Caki2 (cell line): ENCODE measurements at places on chromosomes 3 and 15.

- DNase-seq, result no peak
These were observed 152.3 kb downstream of the CACNA2D3 start for GRCh38 chr3:54274607-54275006.

DNA sequence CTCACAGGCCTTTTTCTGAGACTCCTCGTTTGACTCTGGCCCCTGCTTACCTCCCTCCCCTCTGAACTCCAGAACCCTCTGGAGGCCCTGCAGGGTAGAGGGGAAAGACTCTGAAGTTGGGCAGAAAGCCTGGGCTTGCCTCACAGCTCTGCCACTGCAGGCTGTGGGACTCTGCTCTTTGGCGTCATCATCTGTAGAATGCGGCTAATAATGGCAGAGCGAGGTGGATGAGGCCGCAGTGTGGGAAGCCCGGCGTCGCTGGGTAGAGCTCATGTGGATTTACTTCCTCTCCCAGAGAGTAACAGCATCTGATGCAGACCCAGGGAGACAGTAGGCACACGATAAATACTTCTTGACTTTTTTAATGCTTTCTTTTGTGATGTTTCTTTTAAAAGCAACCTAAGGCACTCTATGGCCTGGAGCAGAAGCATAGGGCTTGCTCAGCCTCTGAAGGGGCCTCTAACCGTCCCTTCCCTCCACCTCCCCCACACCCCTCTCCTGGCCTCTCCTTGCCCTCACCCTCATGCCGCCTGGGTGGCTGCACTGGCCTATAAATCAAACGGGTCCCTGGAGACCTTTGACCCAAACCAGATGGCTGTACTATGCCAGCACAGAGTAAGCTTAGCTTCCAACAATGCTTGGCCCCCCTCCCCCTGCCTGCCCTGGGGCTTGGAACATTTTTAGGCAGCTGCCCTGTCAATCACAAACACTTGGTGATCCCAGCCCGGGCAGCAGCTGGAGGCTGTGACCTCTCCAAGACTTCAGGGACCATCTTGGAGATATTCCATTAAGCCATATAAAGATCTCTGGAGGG, 32.9 kb downstream of the SPSB4 start:
- DNase-seq, result no peak

DNA sequence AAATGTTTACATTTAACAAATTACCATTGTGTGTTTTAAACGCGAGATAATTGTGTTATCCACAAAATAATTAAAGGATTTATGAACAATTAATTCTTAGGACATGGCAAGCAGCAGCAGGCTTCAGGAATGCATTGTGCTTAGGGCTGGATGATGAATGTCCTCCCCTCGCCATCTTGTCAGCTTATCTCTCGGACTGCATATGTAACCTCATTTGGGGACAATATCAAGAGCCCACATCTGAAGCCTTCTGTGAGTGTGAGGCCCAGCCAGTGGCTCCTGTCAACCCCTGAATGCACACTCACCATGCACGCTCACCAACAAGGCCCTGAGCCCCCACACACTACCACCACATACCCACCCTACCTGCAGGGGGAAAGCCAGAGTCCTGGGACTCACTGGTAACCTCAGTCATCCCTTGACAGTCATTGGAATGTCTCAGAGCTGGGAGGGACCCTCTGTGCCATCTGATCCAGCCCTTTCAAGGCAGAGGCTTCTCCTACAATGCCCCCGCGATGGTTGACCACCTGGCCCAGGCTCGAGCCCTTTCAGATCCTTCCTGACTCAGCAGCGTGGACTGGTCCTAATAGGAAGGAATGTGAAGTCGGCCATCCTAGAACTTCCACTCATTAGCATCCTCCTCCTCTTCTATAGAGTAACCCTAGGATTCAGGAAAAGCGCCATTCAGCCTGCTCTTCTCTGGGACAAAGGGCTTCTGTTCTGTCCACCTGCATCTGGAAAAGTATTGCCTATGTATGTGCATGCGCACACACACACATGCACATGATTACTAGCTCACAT, 38.2 kb downstream of the MRPL46 start:
- no peak for DNase-seq

DNA sequence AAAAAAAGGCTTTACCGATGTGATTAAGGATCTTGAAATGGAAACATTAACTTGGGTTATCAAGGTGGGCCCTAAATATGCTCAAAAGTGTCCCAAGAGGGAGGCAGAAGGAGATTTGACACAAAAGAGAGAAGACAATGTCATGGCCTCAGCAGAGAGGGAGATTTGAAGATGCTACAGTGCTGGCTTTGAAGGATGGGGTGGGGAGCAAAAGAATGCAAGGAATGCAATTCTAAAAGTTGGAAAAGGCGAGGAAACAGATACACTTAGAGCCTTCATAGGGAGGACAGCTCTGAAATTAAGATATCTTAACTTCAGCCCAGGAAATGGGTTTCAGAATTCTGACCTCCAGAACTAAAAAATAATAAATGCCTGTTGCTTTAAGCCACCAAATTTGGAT, 314.5 kb upstream of the CCDC54 start:
- no peak for DNase-seq

DNA sequence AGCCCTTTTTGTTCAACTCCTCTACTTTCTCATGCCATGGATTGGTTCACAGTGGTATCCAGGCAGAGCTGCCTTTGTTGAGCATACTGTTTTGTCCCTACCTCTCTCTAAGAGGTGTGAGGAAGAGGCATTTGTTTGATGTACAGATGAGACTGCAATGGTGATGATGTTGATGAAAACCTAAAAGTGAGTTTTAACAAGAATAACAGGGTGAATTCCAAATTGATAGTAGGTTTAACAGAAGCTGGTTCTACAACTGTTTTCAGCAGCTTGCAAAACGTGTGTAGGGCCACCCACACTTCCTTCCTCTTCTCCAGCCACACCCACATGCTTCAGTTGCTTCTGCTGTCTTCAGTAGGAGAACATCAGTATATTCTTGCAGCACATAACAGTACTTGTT, 10.2 kb downstream of the SNRK start:
- no peak for DNase-seq

- DNase-seq, result no peak
These were observed 14.7 kb upstream of the ATP2B2 start for GRCh38 chr3:10520072-10520471.

DNA sequence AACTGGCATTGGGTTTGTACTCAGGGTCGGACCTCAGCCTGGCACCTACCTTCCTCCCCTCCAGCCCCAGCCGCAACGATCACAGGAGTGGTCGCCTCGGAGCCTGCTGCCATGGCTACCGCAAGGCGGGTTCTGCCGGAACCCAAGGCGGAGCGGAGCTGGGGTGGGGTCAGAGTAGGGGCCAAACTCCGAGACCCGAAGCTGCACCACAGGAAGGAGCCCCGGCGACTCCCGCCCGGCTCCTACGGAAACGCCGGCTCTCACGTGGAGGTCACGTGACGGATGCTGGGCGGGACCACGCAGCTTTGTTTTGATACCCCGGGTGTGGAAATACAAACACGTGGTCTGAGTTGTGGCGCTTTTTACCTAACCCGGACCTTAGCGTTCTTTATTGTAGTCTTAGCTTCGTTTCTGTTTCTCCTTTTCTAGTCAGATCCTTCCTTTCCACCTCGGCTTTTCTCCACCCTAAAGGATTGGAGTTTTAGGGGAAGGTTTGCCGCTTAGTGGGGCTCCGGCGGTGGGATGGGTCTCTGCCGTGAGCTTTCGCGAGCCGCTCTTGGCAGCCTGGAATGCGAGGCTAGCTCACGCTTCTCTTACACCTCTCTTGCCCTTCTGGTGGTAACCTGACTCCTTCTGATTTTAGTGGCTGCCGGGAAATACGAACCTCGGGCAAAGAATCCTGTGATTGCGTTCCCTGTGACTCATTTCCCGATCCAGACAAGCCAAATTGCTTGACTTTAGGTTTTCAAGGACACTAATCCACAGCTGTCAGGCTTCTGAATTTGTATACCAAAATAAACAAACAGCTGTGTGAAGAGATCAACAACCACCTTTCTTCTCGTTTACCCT, at the start of gene HSPBAP1:
Gene HSPBAP1 (minus strand): TSS at position 264 of the 849 bp plus-strand sequence. CDS start 151 bp downstream, at position 113.
- DNase-seq, result peak; percentile 76
